Stimulated activated CD8-positive, alpha-beta memory T cell treated with anti-CD3 and anti-CD28 coated beads, Interleukin-7, amount 100 ng/mL, for 24 hours (primary cell): ENCODE measurements at places on chromosomes 13 and 19.

DNA sequence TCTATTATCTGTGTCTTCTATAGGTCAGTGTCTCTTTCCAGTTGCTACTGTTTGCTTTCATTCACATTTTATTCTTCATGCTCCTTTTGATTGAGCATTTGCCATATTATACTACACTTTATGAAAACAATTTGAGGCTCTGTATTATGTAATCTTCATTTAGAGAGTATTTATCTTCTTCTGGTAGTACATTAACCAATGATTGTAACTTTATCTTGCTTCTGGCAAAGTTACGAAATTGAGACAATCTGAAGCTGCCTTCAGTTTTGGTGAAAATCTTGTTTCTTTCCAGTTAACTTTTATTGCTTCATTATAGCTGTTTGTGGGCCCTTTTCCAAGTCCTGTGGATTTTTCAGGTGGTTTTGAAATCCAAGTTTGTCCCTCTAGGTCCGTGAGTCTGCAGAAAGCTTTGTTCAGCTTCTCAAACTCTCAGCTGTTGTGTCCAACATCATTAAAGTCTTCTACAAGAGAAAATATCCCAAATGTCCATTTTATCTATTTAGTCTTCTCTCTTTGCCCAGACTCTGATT lies 1255.4 kb upstream of the SPRY2 start:
- no peak for DNase-seq

DNA sequence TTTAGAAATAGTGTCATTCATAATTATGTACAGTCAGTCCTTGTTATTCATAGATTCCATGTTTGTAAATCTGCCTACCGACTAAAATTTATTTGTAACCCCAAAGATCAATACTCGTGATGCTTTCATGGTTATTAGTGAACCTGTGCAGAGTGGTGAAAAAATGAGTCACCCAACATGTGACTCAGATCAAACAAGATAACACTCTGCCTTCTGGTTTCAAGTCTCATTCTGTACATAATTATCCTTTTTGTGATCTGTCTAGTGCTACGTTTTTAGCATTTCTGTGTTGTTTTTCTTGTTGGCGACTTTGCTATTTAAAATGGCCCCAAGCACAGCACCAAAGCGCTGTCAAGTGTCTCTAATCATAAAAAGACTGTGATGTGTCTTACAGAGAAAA lies 274.7 kb downstream of the SUCLA2 start:
- no peak for DNase-seq

GRCh38 chr13:99979453-99980200 lies 2.0 kb upstream of the ZIC2 start:
- DNase-seq = no peak

DNA sequence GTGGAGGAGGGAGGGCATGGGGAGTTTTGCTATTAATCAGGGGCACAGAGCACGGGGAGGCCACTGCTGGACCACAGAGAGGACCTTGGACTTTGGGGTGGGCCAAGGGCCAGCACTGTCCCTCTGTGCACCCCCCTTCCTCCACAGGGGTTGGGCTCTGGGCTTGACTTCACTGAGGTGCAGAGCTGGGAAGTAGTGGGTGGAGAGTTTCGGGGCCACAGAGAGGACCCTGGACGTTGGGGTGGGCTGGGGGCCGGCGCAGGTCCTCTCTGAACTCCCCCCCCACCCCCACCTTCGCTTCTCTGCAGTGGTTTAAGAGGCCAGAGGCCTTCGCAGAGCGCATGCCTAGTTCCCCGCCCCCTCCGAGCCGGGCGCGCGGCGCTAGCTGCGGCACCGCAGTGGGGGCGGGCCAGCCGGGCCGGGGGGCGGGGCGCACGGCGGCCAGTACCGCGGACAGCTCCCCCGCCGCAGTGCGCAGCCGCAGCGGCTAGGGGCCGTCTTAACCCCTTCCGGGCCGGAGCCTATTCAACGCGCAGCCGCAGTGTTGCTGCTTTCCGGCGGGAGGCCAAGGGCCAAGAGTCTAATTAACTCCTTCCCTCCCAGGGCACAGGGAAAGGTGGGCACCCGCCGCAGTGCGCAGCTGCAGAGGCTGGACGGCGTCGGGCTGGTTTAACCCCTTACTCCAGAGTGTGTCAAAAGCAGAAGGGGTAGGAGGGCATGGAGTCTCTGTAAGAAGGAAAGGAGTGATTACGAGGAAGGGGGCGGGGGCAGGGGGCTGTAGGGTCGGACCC lies 3.7 kb downstream of the KCNC3 start:
- no peak for DNase-seq

GRCh38 chr19:31253526-31254179 lies 95.6 kb downstream of the TSHZ3 start:
- DNase-seq = no peak

DNA sequence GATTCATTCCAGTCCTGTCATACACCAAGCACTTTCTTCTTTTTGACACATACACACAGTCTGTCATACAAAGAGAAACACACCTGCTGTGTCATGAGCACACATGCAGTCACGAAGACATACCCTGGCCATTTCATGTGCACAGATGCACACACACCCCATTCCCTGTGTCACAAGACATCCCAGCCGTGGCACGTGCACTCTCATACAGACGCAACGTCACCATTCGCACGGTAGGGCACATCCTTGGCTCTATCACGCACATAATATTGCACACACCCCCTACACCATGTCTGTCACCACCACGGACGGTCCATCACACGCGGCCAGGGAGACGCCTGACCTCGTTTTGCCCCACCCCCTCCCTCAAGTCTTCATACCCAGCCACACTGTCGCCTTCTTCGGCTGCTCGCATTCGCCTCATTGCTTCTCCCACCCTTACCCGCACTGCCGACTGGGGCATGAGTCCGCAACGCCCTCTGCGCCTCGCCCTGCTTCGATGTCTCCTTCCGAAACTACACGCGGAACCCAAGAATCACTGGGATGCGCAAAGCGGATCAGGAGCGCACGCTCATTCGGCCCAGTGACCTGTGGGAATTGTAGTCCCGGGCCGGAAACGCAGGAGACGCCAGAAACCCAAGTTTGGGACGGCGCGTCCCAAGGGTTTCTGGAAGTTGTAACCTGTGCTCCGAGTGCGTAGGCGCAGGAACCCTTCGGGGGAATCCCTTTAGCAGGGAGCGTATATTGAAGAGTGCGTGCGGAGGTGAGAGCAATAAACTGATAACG lies 6.8 kb upstream of the ZNF283 start:
- no peak for DNase-seq

GRCh38 chr19:33125929-33126388 lies 6.0 kb upstream of the WDR88 start:
- peak; percentile 19 for DNase-seq

GRCh38 chr13:51958217-51958547 lies 53.1 kb downstream of the ATP7B start:
- DNase-seq = no peak

GRCh38 chr13:23321535-23322241 lies 111.8 kb downstream of the SACS start:
- DNase-seq = no peak

- DNase-seq = no peak
Observed at GRCh38 chr19:13020002-13020414, 24.7 kb downstream of the NFIX start.

- no peak for DNase-seq
Observed at GRCh38 chr19:51710163-51710562, 13.6 kb downstream of the HAS1 start.

DNA sequence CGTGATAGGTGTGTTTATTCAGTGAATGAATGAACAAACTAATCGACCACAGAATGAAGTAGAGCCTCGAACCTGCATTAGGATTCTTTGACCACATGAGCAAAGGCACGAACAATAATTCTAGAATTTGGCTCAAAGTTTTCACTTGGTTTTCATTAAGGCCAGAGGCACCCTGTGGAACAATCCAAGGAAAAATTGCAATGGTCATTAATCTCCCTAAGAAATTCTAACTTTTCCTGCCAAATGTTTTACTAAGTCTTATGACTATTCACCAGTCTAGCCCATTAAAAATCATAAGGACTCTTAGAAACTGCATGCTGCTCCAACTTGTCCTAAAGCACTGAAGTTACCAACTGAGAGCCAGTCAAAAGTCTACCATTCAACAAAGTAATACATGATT lies 271.7 kb downstream of the EFNB2 start:
- no peak for DNase-seq

DNA sequence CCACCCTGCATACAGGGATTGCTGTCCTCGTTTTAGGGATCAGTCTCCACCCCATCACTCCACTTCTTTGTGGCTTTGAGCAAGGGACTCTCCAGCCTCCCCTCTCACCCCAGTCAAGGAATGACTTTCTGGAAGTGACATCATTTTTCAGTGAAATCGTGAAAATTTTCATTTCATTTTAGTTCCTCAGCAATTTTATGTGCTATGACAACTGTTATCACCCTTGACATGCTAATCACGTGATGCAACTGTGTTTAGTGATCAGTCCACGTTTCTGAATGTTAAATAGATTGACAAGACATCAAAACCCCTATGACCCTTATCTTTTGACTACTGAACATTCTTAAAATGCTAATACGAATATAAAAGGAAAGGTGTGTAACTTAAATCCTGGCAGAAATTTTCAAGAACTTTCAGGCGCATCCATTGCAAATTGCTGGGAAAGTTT lies 8.0 kb downstream of the C19orf81 start:
- no peak for DNase-seq

DNA sequence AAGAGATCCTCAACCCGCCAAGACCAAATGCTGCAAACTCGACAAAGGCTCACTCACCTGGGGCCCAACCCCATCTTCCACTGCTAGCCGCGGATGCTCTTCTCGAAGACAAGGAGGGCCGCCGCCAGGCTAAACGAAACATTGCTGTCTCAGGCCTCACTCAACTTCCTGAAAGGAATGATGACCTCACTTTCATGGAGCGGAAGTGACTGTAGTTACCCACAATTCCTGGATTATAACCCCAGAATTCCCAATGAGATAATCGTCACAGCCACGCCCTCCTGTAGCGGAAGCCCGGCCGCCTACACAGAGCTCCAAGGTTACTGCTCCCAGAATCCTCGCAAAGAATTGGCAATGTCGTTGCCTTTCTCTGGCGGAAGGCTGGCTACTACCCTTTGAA lies 10.5 kb upstream of the ZNF112 start:
- no peak for DNase-seq

GRCh38 chr19:7336321-7336973 lies 12.3 kb upstream of the ARHGEF18 start:
- DNase-seq = no peak

- DNase-seq = no peak
Observed at GRCh38 chr13:89988206-89988605, 1359.3 kb upstream of the MIR17HG start.

DNA sequence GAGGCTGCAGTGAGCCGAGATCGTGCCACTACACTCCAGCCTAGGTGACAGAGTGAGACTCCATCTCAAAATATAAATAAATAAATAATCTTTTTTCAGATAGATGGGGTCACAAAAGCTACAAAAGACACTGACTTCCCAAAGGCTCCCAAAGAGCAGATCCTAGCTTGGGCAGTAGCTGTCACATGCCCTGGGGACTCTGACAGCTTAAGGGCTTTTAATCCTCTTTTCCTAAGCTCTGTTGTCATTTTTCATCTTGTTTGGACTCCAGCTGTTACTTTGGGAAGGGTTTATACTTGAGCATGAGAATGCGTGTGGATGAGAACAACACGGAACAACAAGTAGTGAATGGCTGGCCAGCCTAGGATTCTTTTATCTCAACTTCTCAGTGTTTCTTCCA lies 231.7 kb downstream of the MZT1 start:
- DNase-seq = no peak

DNA sequence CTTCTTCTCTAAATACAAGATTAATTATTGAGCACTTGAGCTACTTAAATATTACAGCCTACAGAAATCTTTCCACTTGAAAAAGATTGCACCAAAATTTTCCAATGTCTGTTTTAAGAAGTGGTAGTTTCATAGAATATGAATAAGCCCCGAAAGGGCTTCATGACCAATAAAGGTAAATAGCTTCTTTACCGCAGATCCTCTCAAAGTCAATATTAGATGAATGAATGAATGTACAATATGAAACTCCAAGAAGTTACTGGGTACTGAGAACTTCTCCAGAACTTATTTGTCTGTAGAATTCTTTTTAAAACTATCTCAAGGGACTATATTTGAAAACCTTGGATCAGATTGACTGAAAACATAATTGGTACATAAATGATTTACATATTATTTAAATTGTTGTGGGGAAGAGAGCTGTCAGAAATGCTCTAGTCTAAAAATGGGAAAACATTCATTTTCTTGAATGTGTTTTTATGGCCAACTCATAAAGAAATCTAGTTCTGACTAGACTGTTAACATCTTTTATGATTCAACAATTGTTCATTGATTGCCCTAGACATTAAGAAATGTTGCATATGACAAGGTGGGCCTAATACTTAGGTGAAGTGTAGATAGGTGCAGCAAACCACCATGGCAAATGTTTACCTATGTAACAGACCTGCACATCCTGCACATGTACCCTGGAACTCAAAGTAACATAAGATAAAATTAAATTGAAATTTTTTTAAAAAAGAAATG lies 227.0 kb downstream of the SPRY2 start:
- DNase-seq = no peak

GRCh38 chr19:16017138-16017490 lies 59.2 kb upstream of the TPM4 start:
- no peak for DNase-seq

GRCh38 chr19:11165486-11166030 lies 10.0 kb upstream of the SPC24 start:
- no peak for DNase-seq

- no peak for DNase-seq
Observed at GRCh38 chr13:51282322-51282721, 57.2 kb upstream of the SERPINE3 start.

- no peak for DNase-seq
Observed at GRCh38 chr19:40726279-40726678, 9.4 kb downstream of the ITPKC start.

- no peak for DNase-seq
Observed at GRCh38 chr13:40671956-40672764, 5.7 kb upstream of the FOXO1 start.

- DNase-seq = no peak
Observed at GRCh38 chr19:45177817-45178261, at the start of gene TRAPPC6A. Gene TRAPPC6A (minus strand): TSS chr19:45178237. CDS start chr19:45178218, 19 bp downstream.

GRCh38 chr13:73355134-73355533 lies 296.3 kb downstream of the KLF5 start:
- no peak for DNase-seq

- DNase-seq = no peak
Observed at GRCh38 chr13:31878495-31878894, 139.2 kb downstream of the RXFP2 start.

- no peak for DNase-seq
Observed at GRCh38 chr13:28093881-28094280, 6.5 kb downstream of the FLT3 start.

GRCh38 chr13:26037302-26037701 lies 14.5 kb downstream of the SHISA2 start:
- DNase-seq = no peak

GRCh38 chr13:110449219-110450015 lies 112.1 kb downstream of the RAB20 start:
- DNase-seq = no peak
